ENCODE measurements at places on chromosomes 11 and 22.

- DNase-seq: no peak
These were observed 7.8 kb upstream of the NLRP10 start for GRCh38 chr11:7973011-7973410.

DNA sequence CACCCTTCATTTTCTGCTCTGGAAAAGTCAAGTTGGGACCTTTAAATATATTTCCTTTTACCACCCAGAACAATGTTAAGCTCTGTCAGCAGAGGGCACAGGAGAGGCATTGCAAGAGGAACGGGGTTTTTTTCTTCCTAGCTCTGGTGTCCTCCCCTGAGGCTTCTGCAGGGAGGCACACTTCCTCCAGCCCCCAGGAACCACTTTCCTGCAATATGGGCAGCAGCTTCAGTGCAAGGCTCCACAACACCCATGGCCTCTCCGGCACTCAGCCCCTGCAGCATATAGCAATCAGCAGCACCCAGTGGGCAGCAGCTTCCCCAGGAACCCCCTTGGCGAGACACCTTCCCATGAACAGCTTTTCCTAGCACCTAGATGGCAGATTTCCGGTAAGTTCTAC, 101.4 kb downstream of the SYT9 start:
- peak; percentile 2 for DNase-seq

DNA sequence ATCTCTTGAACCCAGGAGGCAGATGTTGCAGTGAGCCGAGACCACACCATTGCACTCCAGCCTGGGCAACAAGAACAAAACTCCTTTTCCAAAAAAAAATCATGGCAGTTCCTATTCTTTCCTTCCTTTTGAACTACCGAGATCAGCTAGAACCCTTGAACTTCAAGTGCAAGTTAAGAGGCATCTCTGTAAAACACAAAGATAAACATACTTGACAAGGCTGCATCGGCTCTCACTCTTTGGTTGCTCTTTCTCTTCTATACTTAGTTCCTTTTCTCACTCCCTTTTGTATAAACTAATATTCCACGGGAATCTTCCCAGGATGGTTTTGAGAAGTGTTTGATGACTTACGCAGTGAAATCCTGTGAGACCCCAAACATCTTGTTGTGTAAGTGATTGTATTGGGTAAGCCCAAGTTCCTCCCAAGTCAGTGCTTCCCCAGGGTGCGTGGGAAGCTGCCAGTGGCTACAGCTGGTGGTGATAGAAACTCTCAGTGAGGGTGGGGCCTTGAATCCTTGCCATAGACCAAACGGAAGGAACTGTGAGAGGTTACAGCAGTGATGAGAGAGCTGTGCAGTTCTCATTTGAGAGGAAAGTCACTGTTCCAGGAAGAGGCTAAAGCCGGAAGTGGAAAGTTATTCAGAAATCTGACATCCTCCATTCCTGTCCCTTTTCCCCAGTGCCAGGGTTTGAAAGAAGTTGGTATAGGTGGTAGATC, 24.1 kb upstream of the CDC42EP2 start:
- no peak for DNase-seq

GRCh38 chr22:50281957-50282356, 11.8 kb upstream of the MAPK11 start:
- DNase-seq: no peak

DNA sequence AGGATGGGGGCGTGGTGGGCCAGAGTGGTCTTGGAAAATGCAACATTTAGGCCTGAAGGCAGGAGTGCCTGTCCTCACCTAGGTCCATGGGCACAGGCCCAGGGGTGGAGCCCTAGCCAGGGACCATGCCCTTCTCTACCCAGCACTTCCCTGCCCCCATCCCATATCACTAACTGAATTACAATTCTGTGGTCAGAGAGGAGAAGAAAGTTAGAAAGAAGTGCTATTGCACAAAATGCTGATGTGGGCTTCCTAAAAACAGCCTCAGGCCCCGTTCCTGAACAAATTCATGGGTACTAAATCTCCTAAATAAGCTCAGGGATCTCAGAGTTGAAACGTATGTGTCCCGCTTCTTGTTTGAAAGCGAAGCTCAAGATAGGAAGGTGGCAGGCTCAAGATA, 3.5 kb upstream of the ASRGL1 start:
- no peak for DNase-seq

GRCh38 chr11:63214093-63214492, 29.3 kb downstream of the SLC22A25 start:
- DNase-seq: no peak

GRCh38 chr11:65559951-65560537, 1.9 kb upstream of the LTBP3 start:
- DNase-seq: no peak

GRCh38 chr11:130177782-130178181, 18.2 kb downstream of the ST14 start:
- DNase-seq: no peak

GRCh38 chr11:82831364-82831763, 68.9 kb downstream of the PRCP start:
- DNase-seq: no peak

DNA sequence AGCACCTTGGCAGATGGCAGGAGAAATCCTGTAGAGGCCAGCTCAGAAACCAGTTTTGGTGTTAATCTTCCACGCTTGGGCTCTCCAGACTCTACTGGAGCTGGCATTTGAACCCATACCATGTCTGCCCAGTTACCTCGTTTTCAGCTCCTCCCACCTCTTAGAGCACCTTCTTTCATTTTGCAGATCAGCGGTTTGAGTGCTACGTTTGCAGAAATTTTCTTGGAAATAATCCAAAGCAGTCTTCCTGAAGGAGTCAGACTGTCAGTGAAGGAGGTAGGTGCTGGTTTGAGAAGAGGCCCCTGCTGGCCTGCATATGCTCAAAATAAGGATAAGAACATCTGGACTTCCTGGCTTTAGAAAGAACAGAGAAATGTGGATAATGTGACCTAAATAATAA, 13.7 kb downstream of the COA4 start:
- DNase-seq: no peak

- no peak for DNase-seq
These were observed 10.7 kb downstream of the RHOG start for GRCh38 chr11:3830088-3830487.

DNA sequence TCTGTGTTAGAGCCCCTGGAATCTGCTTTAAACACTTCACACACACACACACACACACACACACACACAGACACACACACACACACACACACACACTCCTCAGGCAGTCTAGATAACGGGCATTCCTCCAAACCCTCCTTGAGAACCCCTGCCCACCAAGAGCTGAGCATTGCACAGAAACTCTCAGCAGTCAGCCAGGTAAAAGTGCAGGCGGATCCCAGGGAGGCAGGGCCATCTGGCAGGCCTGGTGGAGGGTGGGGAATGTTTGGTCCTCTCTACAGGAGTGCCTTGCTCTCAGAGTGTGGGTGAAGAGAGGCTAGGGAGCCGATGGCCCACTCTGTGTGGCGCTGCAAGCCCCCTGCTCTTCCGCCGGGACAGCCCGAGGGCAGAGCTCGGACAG, 190.2 kb downstream of the BUD13 start:
- DNase-seq: no peak

- DNase-seq: no peak
These were observed 28.5 kb downstream of the DCDC1 start for GRCh38 chr11:31340903-31341572.

DNA sequence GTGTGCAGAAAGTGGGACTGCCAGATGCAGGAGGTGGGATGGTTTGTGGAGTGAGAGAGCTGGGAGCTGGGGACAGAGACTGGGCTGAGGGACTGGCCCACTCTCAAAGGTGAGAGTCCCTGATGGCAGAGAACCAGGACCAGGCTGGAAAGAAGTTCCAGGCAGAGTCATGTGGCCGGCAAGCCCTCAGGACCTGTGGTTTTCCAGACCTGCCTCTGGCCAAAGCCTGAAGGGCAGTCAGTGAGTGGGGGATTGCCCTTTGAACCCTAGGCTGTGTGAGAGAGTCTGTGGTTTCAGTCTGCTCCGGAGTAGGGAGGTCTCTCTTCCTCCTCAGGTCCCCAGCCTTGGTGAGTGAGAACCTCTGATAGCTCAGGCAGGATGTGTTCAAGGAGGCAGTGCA, 17.0 kb downstream of the KCNC1 start:
- DNase-seq: no peak

GRCh38 chr22:23219822-23220484, 39.6 kb downstream of the BCR start:
- peak; percentile 65 for DNase-seq

DNA sequence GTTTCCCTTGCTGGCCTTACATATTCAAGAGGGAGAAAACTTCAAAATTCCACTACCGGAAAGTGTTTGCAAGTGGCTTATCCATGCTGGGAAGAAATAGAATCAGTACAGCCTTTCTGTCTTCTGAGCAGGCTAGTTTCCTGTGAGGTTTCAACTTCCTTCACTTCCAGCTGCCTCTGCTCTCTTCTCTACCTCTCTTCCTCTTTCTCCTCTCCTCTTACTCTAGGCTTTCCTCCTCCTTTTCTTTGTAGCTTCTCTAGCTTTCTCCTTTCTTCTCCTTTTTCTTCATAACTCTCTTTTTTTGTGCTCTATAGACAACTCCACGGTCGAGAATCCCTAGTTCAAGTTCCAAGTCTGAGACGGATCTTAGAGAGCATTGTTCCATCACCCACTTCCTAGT, 421.8 kb downstream of the ETS1 start:
- DNase-seq: no peak

GRCh38 chr11:20088397-20089225, 71.7 kb downstream of the DBX1 start:
- DNase-seq: no peak

- DNase-seq: no peak
These were observed 2.5 kb downstream of the ARHGAP32 start for GRCh38 chr11:129189646-129190045.

DNA sequence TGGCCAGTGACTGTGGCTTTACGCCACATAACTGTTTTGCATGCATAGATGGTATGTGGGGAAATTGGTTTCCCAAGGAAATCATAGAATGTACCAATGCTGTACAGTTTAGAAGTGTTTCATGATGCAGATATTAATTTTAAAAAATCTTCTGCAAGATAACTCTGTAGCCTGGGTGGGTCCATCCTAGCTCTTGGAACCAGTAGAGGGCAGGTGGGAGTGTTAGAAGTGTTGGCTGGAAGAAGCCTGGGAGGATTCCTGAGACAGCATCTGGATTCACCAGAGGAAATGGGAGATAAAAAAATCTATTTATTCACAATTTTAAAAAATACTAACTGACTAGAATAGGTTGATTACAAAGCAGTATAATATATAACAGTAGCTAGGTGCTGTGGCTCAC, 139.9 kb upstream of the GRIA4 start:
- no peak for DNase-seq

- DNase-seq: no peak
These were observed 12.3 kb downstream of the AMOTL1 start for GRCh38 chr11:94780432-94780831.

GRCh38 chr11:112902361-112903011, 58.7 kb upstream of the NCAM1 start:
- DNase-seq: no peak

DNA sequence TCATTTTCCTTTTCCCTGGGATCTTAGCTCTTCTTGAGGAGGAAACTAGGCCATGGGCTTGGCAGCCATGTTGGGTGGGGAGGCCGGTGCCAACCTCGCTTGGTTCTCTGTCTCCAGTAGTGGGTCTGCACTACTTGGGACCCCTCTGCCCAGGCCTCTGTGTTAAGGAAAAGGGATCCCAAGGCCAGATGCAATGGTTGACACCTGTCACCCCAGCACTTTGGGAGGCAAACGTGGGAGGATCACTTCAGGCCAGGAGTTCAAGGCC, 1.9 kb upstream of the ZDHHC8 start:
- DNase-seq: no peak

- DNase-seq: no peak
These were observed 5.0 kb downstream of the ASCL2 start for GRCh38 chr11:2265396-2265795.

DNA sequence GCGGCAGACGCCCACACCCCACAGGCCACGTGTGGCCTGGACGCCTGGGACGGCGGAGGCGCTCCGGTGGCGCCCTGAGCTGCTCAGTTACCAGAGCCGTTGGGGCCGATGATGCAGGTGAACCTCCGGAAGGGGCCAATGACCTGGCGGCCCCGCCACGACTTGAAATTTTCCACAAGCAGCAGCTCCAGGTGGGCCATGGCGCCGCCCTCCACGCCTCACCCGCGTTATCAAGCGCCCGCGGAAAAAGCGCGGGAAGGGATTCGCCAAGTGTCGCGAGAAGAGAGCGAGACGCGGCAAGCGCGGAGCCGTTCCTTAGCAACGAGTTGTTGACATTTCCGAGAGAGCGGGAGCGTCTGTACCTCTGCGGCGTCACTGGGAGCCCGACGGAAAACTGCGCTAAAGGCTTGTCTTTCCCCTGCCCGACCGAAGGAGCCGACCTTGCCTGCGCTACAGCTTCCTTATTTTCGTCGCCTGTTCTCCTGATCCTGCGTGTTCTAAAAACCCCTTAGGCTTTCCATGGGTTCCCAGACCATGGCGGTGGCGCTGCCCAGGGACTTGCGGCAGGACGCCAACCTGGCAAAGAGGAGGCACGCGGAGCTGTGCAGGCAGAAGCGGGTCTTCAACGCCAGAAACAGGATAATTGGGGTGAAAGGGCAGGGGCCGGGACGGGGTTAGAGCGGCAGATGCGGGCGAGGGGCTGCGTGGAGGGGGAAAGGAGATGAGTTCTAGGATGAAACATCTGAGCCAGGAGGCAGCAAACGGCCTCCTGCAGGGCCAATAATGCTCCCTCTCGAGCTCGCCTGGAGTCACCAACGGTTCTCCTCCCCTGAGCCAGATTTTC, at the start of the genes RIBC2 and SMC1B:
RIBC2 (plus strand) TSS at position 326 of the 844 bp plus-strand sequence; CDS start at position 520, 194 bp downstream.
SMC1B (minus strand) TSS at position 232 of the 844 bp plus-strand sequence; CDS start at position 200, 32 bp downstream.
- DNase-seq: peak; percentile 78

- no peak for DNase-seq
These were observed 125.6 kb upstream of the LMO1 start for GRCh38 chr11:8389029-8389996.

DNA sequence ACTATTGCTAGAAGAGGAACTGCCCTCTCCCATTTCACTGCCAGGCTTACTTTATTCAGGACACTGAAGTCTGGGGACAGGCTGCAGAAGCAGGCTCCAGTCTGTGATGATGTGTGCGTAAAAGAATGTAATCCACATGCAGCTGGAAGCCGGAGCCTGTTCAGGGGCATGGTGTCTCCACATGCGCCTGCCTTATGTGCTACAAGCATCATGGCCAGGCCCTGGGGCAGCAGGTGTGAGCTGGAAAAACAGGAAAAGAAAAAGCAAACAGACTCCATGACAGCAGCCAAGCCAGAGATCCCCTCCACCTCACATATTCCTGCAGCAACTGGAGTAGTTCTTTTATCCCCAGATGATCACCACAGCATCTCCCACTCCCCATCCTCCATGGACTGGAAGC, 33.4 kb downstream of the ARFGAP2 start:
- no peak for DNase-seq

GRCh38 chr22:28911304-28911690, 27.9 kb downstream of the ZNRF3 start:
- DNase-seq: no peak

DNA sequence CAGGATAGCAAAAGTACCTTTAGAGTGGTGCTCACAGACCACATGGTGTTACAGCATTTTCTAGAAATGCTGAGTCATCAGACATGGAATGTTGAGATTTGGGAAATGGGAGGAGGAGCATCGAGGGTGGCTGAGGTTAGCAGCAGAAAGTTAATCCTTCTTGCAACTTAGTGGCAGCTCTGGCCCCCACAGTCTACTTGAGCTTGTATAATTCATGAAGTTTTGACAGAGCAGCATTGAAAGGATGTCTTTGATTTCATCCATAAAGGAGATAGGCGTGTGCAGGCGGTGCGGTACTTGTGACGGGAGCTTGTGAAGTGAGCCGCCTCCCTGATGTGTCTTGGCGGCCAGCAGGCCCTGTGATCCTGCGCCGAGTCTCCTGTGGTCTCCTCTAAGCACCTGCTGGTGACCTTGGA, 330.5 kb downstream of the TBC1D22A start:
- DNase-seq: no peak

GRCh38 chr11:4084406-4085125, 10.0 kb upstream of the RRM1 start:
- DNase-seq: no peak

- DNase-seq: no peak
These were observed 79.5 kb downstream of the CABIN1 start for GRCh38 chr22:24090581-24090980.

Measured in stimulated activated CD4-positive, alpha-beta T cell treated with anti-CD3 and anti-CD28 coated beads, TNF-alpha, amount 100 ng/mL, for 24 hours (primary cell).